ENCODE measurements at places on chromosomes 1 and 21.

DNA sequence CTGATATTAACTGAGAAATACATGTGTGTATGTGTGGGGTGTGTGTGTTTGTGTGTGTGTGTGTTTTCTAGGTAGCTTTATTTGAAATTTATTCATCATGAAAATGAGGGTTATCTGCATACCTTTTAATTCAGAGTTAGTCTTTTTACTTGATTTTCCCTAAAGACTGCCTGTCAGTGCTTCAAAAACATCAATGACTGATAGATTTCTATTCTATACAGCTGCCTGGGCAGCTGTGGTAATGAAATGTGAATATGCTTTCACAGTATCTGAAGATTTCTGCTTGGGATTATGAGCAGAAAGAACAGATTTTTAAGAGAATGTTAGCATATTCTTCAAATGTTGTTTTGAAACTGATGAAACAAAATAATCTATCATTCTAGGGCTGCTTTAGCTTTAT is 119.7 kb upstream of the ZRANB2 start:
- no peak for DNase-seq

DNA sequence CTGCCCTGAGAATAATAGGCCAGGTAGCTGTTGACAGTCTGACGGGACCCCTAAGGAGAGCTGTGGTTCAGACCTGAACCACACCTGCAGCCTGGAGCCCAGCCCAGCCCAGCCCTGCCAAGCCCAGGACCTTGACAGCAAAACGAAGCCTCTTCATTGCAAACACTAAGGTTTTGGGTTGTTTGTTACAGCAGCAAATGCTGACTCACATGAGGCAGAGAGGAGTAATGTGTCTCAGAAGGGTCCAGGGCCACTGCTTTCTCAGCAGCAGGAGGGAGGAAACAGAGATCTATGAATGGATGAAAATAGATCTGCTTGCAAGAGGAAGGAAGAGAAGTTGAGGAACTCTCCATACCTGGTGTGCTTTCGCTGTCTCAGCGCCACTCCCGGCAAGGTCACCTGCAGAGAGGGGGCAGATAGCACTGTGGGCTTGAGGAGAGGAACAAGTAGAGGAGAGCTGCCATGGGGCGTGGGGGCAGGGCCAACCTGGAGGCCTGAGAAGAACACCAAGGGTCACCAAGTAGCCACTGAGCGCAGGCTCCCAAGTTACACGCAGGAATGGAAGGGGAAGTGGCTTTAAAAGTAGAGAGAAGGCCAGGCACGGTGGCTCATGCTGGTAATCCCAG is 127.2 kb downstream of the ZNF281 start:
- no peak for DNase-seq

- DNase-seq: no peak
Observed at GRCh38 chr1:167276969-167277368, 56.3 kb downstream of the POU2F1 start.

GRCh38 chr1:111888740-111889376 is 100.6 kb downstream of the KCND3 start:
- DNase-seq: no peak

DNA sequence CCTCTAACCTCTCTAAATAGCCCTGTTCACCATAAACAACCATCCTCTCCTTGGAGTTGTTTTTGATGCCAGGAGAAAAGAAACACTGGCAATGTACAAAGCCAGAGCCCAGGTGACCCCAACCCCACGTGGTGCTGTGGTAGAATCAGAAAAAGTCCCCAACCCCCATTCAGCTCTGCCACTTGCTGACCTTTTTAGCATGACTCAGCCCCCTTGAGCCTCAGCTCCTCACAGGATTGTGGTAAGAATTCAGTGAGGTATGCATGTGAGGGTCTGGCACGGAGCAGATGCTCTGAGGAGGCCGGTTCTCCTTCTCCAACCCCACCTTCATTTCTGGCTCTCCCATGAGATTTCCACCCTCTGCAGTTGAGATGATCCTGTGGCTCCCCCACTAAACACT is 11.1 kb upstream of the CHI3L1 start:
- no peak for DNase-seq

DNA sequence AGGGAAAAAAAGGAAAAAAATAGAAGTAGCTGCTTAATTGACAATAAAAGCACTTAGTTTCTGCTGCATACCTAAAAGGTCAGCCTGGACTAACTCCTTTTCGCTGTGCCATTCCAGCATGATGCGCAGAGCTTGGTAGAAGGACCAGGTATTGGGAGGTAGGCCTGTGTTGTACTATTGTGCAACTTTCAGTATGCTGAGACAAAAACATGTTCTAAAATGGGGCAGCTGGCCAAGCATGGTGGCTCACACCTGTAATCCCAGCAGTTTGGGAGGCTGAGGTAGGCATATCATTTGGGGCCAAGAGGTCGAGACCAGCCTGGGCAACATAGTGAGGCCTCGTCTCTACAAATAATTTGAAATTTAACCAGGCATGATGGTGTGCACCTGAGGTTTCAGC is 15.0 kb upstream of the SCCPDH start:
- no peak for DNase-seq

DNA sequence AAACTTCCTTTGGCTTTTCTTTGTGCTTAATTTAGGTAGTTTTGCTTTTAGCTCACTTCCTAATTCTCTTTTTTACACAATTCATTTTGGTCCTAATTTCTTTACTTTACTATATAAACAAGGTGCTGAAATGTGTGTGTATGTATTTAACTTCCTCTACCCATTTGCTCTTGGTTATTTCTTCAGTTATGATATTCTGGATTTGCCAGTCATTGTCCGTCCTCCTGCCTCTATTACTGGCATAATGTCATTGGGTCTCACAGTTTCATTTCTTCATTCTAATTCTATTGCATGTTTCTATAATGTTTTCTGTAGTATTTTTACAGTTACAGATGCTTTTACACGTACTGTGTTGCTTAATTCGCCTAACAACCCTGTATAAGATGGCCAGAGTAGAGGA is 96.2 kb downstream of the ZMYM4 start:
- DNase-seq: no peak

DNA sequence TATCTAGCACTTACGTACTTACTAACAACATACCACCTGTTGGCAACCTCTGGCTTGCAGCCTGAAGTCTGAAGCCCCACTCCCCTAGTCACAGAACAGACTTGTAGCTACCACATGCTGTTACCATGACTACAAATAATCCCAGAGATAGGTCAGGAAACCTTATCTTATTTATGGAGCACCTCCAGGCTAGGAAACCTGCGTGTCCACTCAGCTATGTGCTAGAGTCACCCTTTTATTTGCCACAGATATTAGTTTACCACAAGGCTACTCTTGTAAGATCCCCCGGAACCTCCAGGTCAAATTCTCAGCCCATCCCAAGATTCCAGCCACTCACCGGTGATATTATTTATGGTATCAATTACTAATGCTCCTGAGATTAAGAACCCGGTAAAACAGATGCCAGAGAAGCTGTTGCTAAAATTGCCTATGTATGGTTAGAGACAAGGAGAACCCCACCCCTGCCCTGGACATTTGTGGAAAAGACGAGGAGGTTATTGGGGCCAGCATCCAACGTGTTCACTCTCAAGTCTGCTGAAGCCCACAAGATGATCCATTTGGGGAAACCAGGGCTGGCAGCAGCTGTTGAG is 116.5 kb downstream of the TBX15 start:
- DNase-seq: no peak

GRCh38 chr1:101112051-101112780 is 86.6 kb upstream of the DPH5 start:
- peak; percentile 63 for DNase-seq

DNA sequence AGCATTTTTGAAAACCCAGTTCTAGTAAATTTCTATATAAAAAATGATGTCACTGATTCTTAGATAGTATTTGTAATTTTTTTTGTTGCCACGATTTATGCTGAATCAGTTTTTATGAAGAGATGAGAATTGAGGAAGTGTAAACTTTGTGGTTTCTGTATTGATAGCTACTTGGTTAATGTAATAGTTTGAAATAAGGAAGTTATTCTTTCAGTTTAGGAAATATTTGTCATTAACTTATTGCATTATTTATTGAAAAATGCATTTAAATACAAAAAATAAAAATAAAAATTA is 97.8 kb downstream of the ZFYVE9 start:
- no peak for DNase-seq

GRCh38 chr1:234605399-234605982 is 4.5 kb downstream of the IRF2BP2 start:
- DNase-seq: no peak

GRCh38 chr1:11787251-11787803 is 18.4 kb downstream of the MTHFR start:
- DNase-seq: no peak

GRCh38 chr1:186099336-186100104 is 275.5 kb downstream of the TPR start:
- no peak for DNase-seq

DNA sequence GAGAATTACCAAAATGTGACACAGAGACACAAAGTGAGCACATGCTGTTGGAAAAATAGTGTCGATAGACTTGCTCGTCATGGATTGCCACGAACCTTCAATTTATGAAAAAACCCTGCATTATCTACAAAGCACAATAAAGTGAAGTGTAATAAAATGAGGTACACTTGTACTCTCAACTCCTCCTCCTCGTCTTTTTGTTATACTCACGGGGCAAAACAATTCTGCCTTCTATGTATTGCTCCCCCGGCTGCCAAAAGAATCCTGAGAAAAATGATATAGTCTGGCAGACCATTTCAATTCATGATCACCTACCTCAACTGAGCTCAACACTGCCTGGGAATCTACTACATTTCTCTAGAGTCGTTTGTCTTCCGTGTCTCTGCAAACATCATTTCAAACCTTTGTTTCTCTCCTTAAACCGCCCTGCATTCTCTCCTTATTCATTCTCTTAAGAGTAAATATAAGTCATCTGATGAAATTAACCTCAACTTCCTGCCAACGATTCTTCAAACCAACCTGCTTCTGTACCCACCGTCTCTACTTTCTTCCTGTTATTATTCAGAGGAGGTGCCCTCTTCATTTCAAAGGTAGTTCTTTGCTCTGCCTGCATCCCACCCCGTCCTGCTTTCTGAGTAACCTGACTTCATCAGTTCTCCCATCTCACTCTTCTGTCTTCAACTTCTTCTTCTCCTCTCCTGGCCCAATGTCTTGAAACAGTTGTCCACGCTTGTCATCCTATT is 12.9 kb upstream of the IL19 start:
- DNase-seq: no peak

DNA sequence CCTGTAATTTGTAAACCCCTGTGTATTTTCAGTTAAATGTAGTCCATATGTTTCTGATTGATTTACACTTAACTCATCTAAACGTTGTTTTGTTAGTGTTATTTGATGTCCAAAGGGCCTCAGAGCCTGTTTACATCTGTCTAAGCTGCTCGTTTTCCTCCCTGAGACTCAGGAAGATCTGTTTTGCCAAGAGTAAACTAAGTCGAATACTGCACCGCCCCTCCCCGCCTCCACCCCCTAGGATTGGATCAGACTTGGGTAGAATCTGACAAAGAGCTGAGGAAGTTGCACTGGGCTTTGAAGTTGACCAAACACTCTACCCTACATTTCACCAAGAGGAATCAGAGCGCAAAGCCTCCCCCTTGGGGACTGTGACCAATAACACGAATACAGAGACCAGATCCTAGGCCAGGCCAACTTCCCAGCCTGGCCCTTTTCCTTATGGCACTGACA is 206.9 kb upstream of the LMO4 start:
- no peak for DNase-seq

GRCh38 chr21:45211661-45212060 is 76.0 kb downstream of the POFUT2 start:
- no peak for DNase-seq

DNA sequence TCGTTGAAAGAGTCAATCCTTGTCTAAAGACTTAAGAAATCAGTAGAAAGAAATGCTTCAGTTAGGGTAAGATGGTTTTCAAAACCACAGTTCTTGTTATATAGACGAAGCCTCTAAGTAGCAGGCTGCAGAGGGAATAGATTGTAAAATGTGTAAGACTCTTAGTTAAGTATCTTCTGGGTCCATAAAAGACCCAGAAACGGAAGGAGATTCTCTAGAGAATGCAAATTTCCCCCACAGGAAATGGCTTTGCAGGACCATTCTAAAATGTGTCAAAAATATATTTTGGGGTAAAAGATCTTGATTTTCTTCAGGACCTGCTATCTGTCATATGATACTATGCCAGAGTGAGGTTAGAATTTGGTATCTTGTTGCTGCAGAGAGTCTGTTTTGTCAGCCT is 13.4 kb downstream of the OR2T1 start:
- no peak for DNase-seq

GRCh38 chr1:41529621-41530395 is 45.3 kb upstream of the EDN2 start:
- no peak for DNase-seq

DNA sequence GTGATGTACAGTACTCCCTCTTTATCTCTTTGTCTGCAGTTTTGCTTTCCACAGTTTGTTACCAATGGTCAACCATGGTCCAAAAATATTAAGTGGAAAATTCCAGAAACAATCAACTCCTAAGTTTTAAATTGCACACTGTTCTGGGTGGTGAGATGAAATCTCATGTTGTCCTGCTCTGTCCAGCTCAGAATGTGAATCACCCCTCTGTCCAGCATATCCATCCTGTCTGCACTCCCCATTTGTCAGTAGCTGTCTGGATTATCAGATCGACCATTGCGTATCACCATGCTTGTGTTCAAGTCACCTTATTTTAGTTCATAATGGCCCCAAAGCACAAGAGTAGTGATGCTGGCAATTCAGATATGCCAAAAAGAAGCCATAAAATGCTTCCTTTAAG is 118.2 kb upstream of the PDE4B start:
- DNase-seq: no peak

DNA sequence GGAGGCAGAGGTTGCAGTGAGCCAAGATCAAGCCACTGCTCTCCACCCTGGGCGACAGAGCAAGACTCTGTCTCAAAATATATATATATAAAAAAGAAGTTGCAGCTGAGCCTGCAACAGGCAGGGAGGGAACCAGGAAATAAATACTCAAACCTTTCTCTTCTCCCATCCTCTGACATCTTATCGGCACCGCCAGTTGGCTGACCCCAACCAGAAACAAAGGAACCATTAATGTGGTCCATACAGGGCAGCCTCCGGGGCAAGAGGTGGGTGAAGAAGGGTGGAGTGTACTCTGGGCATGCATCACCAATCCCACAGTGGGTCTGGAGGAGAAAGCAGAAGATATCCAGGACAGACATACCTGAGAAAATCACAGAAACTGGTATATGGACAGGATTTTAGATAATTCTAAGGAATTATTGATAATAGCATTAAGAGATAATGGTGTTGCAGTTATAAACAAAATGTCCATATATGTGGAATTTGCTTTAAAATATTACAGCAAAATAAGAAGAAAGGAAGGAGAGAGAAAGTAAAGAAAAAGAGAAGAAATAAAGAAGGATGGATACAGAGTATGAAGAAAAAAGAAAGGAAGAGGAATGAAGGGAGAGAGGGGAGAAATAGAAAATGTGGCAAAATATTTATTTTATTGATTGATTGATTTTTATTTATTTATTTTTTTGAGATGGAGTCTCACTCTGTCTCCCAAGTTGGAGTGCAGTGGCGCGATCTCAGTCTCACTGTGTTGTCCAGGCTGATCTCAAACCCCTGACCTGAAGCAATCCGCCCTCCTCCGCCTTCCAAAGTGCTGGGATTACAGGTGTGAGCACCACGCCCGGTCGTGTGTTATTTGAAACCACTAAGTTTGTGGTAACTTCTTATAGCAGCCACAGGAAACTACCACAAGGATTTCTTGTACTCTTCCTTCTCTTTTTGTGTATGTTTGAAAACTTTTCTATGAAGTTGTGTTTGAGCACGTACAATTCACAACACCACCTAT is 4.1 kb upstream of the PTAFR start:
- DNase-seq: no peak
